HTR-8/SVneo (cell line): ENCODE measurements at places on chromosomes 2 and 18.

GRCh38 chr2:42960002-42960841 lies 167.8 kb upstream of the HAAO start:
- DNase-seq: no peak

DNA sequence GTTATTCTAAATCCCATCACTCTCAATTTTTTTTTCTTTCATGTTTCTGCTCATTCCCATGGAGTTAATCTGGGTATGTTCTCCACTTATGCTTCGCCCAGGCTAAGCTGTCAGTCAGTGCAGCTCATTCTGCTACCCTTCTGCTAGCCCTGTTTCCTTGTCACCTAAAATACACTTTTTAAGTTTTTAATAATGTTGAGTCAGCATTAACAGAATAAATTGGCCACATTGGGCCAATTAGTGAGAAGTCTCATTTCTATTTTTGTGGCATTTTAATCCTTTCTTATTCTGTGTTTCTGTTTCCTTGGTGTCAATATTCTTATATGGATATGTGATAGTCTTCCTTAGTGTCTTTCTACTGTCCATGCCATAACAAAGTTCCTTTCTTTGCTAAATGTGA lies 1126.2 kb downstream of the DPP10 start:
- no peak for DNase-seq

GRCh38 chr18:79753391-79753851 lies 44.3 kb upstream of the KCNG2 start:
- no peak for DNase-seq

GRCh38 chr2:43948370-43948769 lies 47.4 kb downstream of the LRPPRC start:
- no peak for DNase-seq

GRCh38 chr18:8142932-8143331 lies 466.3 kb upstream of the RAB12 start:
- no peak for DNase-seq

DNA sequence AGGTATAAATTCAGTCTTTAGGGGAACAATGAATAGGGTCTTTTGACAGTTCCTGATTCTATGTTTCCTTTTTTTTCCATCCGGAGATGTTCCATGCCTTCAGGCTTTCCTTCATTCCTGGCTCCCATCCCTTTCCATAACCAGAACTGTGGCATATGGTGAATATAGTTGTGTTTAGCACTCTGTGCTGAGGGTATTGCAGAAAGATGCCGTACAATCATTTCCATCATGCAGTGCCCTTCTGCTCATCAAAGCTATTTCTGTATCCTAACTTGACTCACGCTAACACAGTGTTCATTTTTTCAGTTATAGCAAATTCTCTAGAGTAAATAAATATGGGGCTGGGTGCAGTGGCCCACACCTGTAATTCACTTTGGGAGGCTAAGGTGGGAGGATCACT lies 131.9 kb upstream of the EML6 start:
- no peak for DNase-seq

GRCh38 chr2:126761981-126762878 lies 106.3 kb downstream of the GYPC start:
- no peak for DNase-seq

DNA sequence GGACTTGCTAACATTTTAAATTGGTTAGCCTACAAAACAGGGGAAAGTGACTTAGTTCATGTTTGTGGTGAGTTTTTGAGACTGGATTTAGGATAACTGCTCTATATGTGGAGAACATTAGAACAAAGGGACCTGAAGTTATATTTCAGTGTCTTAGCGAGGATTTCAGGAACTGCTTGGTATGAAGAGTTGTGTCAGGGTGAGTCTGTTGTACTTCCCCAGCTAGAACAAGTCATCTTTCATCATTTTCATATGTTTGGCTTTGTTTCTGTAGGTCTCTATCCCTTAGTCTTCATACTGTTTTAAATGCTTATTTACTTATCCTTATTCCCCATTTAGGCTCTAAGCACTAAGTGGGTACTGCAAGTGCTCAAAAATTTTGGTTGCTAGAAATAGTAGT lies 41.9 kb downstream of the KCMF1 start:
- DNase-seq: no peak

GRCh38 chr2:25757906-25758305 lies 84.5 kb upstream of the DTNB start:
- no peak for DNase-seq

DNA sequence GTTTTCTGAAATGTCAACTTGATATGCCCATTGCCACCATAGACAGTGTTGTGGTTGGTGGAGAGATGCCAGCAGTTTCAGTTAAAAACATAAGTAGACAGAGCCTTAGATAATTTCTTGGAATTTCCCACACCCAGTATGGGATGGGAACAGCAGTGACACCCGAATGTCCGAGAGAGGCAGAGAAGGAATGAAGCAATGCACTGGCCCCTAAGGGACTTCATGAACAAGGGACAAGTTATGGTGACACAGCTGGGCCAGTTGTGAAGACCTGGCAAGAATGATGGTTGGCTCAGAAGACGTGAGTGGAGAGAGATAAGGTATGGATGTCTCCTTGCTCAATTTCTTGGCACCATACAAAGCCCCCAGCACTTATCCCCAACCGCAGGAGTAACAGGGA lies 165.2 kb upstream of the APCDD1 start:
- no peak for DNase-seq

DNA sequence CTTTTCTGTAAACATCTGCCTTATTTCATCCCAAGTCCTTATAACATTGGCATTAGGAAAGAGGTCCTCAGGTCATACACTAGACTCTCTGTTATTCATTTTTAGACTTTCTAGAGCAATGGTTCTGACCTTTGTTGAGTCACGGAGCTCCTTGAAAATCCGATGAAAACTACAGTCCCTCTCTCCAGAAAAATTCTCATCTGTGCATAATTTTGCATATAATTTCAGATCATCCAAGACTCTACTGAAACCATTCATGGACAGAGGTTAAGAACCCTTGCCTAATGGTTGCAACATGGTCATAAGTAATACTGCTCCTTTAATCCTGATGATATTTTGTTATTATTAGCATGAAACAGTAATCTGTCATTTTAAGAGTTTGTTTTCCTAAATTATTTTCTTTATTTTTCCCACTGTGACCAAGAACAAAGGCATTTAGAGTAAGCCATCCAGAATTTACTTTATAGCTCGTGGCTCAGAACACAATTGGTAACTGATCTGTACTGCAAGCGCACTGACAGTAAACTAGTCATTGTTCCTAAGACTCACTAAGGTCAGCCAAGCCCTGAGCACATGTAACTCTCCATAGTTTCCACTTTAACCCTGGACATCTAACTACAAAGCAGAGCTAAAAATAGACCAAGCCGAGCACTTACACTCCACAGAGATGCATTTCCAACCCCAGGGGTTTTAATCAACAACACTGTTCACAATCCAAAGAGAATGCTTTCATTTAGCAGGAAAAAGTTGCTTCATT lies 8.4 kb downstream of the MYOM1 start:
- DNase-seq: no peak

GRCh38 chr2:134348239-134348638 lies 94.4 kb downstream of the MGAT5 start:
- no peak for DNase-seq

GRCh38 chr2:49298230-49298629 lies 143.9 kb upstream of the FSHR start:
- no peak for DNase-seq

GRCh38 chr2:28381225-28382180 lies 11.2 kb upstream of the FOSL2 start:
- DNase-seq: no peak

GRCh38 chr18:52953387-52953786 lies 613.4 kb downstream of the DCC start:
- DNase-seq: no peak

- no peak for DNase-seq
Observed at GRCh38 chr2:108621087-108621559, 86.9 kb downstream of the LIMS1 start.

DNA sequence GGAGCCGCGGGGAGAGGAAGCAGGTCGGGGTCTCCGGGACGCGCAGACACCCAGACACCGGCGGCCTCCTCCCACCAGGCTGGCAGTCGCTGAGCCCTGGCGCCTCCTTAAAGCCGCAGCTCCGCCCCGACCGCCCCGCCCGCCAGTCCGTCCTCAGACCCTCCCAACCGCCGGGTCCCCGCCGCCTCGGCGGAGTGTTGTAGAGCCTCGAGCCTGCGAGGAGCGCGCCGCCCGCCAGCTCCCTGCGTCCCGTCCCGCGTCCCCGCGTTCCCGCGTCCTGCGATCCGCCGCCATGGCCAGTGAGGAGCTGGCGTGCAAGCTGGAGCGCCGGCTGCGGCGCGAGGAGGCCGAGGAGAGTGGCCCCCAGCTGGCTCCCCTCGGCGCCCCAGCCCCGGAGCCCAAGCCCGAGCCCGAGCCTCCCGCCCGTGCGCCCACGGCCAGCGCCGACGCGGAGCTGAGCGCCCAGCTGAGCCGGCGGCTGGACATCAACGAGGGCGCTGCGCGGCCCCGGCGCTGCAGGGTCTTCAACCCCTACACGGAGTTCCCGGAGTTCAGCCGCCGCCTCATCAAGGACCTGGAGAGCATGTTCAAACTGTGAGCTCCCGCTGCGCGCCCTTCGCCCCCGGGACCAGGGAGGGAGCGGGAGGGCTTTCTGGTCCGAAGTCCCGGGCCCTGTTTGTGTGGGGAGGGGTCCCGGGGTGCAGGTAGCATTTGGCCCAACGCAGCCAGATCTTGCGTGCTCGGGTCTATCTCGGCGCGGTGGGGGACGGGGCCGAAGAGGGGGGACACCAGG lies at the start of gene EFHD1:
EFHD1 (plus strand) TSS at position 192 of the 793 bp plus-strand sequence; CDS start at position 293, 101 bp downstream.
- DNase-seq: peak; percentile 75

DNA sequence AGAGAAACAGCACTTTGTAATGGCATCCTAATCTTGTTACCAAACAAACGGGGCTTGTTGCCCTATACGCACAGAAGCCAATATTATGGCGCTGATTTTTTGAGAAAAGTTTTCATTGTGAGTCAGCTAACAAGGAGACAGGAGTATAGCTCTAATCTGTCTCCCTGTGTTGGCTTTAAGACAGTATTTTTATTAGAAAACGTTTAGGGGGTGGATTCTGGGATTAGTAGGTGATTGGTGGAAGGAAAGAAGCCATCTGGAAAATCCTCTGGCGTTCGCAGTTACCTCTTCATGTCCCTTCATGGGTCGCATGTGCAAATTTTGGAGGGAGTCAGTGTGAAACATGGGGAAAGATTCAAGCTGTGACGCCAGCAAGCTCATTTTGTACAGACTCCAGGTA lies 698 bp upstream of the TMEM237 start:
- DNase-seq: no peak

DNA sequence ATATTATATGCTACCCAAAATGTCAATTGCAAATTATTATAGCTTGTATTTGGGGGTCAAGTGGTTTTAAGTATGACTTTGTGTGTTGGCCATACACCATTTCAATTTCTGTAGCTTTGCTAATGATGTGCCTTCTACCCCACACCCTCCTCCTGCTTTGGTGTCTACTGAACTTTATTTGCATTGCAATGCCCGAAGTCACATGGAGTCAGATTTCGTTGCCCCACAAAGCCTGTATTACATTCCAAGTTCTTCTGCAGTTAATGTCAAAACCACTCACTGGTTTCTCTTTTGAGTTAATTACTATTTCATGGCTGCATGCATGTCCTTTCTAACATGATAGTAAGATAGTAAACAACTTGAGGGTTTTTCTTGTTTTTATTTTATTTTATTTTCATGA lies 528.9 kb downstream of the RIT2 start:
- no peak for DNase-seq

- DNase-seq: no peak
Observed at GRCh38 chr2:173649527-173650219, 295.0 kb downstream of the CDCA7 start.

GRCh38 chr2:51018145-51018544 lies 13.8 kb downstream of the NRXN1 start:
- no peak for DNase-seq

- DNase-seq: peak; percentile 40
Observed at GRCh38 chr2:197599285-197599965, 76.0 kb downstream of the RFTN2 start.

- no peak for DNase-seq
Observed at GRCh38 chr2:218162814-218163213, 3.9 kb downstream of the CXCR1 start.

- no peak for DNase-seq
Observed at GRCh38 chr18:12256951-12257350, 2.8 kb downstream of the CIDEA start.

- peak; percentile 27 for DNase-seq
Observed at GRCh38 chr2:231780123-231780908, 766 bp downstream of the PDE6D start.

- DNase-seq: no peak
Observed at GRCh38 chr2:144152817-144153271, 367.1 kb downstream of the ZEB2 start.

DNA sequence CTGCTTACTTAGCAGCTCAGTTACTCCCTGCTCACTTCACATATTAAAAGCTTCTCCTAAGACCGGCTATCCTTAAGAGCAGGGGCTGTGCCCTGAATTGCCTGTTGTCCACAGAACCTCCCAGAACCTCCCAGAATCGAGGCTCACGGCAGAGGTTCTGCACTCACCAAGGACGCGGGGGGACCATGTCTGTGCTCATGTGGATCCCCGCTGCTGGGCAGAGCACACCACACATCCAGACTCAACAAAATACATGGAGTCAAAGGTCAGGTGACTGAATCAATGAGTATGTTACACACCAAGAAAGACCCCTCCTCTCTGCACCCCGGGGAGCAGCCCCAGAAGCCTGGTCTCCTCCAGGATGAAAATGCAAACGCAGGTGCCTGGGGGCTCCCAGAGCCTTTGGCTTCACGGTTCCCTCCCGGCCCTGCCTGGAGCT lies 149.0 kb downstream of the MBP start:
- no peak for DNase-seq
